ENCODE measurements at places on chromosomes 6 and 20. TPM values are rescaled to one million over a fixed set of nuclear protein-coding genes. Genes with fewer than 3 reads are reported as not detected.

Gene PSORS1C2
- not detected for total RNA-seq

Gene SPTLC3
- 0.98 TPM for total RNA-seq

Gene SLC22A16
- not detected for total RNA-seq

Gene OOEP
- total RNA-seq = not detected

Gene HLA-DQA2
- not detected for total RNA-seq

Data from smooth muscle cell of the coronary artery (primary cell).